ENCODE measurements at places on chromosomes 5 and 9. TPM values are rescaled to one million over a fixed set of nuclear protein-coding genes. Genes with fewer than 3 reads are reported as not detected.

DNA sequence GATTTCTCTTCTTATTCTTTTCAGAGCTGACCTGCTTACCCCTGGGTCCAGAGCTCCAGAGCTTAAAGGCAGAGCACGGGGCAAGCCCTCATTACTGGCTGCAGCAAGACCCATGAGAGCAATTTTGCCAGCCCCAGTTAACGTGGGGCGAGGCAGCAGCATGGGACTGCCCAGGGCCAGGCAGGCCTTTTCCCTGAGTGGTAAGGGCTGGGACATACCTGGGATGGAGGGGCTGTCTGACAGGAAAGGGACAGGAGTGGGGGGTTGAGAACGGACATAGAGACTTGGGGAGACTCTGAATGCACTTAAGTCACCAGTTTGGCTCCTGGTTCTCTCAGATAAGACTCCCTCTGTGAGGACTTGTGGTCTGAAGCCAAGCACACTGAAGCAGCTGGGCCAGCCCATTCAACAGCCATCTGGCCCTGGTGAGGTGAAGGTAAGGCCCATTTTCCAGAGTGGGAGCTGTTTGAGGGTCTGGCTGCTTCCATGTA, 26.2 kb downstream of the HMGXB3 start:
- DNase-seq = no peak

GRCh38 chr5:148856424-148856823, 30.0 kb downstream of the ADRB2 start:
- DNase-seq = no peak

PJA2 gene
- total RNA-seq = 81.0 TPM

SOHLH1 gene
- not detected for total RNA-seq

DNA sequence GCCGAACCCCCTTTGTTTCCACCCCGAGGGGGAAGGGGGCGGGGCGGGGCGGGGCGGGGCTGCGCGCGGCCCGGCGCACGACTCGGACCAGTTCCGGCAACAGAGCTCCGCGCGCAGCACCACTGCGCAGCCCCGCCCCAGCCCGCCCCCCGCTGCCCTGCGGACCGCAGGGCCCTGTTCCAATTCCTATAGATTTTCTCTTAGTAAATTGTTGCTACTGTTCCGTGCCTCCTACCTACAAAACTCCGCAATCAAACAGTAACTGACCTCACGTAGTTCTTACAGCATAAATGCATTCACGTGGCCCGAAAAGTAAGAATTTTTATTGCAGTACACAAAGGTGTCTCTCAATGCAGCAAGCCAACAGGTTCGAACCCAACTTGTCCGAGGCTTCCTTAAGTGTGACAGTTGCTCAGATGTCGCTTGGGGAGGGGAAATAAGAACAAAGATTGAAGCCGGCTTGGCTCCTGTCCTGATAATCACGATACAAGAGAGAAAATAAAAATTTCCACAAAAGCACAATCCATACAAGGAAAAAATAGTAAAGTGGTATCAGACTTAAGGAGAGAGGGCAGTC, 1.2 kb upstream of the RNF38 start:
- DNase-seq = no peak

PAPPA gene
- not detected for total RNA-seq

DNA sequence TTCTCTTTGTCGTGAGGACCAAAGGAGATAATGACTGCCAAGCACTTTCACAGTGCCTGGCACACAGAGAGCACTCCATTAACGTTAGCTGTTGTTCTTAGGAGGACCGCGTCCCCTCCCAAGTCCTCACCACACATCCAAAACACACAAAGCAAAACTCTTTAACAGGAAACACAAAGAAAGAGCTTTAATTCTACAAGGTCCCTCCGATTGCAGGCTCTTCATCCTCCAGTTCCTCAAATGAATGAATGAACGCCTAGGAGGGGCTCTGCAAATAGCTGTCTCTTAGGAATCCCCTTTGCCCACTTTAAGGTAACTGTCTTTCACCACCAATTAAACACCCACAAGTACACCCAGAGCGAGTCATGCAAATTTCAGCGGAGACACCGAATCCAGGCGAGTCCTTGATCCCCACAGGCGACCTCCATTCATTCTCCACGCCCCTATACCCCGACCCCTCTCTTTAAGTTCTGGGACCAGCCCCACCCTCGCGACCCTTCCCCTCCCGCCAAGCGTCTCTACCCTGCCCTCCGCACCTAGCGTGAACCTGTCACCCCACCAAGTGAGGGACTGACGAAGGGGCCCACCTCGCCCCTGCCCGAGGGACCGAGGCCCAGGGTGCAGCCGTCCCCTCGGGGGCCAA, 644 bp downstream of the TSC1 start:
- no peak for DNase-seq

DNA sequence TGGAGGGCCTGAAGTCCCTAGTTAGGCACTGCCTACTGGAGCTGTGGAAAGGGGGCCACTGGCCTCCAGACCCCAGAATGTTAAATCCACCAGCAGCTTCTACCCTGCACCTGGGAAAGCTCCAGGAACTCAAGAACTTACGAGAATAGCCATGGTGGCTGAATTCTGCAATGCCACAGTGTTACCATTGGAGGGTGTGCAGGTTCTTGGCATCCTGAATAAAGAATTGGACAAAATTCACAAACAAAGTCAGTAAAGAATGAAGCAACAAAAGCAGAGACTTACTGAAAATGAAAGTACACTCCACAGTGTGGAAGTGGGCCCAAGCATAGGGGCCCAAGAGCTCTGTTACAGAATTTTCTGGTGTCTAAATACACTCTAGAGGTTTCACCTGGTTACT, 107.0 kb downstream of the PRDM9 start:
- DNase-seq = no peak

- no peak for DNase-seq
These were observed 639.0 kb upstream of the ITGA1 start for GRCh38 chr5:52148679-52149078.

DNA sequence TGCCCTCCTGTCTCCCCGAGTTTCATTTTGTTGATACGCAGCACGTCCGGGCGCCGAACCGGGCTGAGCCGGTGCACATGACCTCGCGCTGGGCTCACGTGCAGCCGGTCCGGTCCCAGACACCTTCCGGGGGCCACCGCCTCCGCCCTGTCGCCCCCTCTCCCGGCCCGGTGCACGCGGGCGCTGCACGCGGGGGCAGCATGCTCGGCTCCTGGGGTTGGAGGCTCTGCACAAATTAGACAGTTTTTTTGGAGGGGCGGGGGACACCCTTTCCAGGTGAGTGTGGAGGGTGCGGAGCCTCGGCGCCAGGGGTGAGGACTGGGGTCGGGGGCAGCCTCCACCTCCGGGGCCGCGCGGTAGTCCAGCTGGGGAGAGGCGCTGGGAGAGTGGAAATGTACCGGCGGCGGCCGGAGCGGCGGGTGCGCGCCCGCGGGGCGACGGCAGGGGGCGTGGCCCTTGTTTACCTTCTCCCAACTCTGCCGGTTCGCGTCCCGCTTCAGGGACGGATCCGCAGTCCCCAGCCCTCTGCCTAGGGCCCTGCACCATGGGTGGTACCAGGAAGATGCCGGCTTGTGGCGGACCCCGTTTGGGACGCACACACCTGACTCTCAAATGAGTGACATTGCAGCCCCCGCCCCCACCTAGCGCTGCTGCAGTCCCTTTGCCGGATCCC, 1.1 kb downstream of the JADE2 start:
- DNase-seq = peak; percentile 90

DNA sequence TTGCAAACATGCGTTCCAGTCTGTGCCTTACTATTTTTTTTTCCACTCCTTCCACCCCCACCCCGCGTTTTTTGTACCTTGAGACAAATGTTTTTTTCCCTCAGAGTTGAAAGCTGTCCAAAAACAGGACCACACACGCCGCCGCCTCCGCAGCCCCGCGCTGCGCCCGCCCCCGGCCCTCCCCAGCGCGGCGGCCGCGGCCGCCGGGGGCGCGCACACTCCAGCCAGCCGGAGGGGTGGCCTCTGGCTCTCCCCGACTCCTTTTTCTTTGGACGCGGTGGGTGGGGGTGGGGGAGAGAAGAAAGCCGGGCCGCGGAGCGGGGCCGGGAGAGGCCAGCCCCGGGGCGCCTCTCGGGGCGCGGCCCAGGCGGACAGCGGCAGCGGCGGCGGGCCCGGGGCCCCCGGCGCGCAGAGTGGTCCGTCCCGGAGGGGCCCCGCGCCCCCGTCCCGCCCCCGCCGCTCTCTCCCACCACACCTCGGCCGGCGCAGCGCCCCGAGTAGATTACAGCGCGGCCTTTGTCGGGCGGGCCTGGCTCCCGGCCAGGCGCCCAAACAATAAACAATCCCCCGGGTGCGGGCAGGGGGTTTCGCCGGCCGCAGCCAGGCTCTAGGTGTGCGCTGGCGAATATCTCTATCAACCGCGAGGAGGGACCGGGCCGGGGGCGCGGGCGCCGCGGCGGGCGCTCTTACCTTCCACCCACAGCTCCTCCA, 10.9 kb downstream of the PTCH1 start:
- peak; percentile 43 for DNase-seq

DNA sequence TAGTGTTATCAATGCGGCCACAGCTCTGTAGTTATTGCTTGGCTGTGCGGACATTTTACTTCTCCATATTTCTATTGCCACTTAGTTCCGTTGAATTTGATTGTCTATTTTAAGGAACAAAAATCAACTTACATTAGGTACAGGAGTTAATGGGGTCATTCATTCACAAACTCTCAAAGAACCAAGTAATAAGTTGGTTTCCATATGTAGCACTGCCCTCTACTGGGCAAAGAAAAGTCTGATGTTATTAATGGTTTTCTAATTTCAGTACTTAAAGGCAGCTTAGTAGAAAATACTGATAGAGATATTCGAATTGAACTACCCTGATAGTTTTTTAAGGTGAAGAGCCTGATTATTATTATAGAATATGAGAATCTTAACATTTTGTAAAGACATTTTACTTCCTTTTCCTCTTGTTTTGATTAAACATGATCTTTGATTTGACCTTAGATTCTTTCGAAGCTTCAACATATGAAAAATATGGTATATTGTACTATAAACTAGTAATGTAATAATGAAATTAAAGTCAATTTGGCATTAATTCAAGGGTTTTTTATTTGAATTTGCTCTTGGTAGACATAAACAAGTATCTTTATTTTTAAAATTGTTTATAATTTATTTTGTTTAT, 119.5 kb upstream of the CTNND2 start:
- DNase-seq = peak; percentile 46

DNA sequence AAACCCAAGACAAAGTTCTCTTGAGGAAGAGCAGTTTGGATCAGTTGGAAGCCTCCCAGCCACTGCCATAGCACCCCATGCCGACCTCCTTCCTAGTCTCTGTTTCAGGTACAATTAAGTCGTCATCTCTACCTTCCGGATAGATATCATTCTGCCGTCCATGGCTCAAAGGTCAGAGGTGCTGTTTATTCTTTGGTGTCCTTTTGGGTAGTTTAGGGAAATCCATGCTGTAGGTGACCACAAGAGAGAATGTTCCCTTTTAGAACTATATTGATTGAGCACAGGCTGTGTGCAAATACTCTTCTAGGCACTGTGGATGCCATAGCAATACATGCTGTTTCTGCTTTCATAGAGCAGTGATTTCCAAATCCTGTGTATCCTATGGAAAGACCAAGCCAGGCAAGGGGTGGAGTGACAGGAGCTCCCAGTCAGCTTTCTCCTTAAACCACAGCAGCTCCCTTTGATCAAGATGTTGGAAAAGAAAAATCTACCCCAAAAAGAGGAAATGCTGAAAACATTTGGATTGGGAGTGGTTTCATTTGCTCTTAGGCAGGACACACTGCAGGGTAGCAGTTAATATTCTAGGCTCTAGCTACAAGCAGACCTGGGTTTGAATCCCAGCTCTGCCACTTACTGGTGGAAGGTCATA, 127.9 kb downstream of the PALM2AKAP2 start:
- DNase-seq = no peak

GRCh38 chr9:137784641-137785513, 92.7 kb upstream of the CACNA1B start:
- DNase-seq = no peak

DNA sequence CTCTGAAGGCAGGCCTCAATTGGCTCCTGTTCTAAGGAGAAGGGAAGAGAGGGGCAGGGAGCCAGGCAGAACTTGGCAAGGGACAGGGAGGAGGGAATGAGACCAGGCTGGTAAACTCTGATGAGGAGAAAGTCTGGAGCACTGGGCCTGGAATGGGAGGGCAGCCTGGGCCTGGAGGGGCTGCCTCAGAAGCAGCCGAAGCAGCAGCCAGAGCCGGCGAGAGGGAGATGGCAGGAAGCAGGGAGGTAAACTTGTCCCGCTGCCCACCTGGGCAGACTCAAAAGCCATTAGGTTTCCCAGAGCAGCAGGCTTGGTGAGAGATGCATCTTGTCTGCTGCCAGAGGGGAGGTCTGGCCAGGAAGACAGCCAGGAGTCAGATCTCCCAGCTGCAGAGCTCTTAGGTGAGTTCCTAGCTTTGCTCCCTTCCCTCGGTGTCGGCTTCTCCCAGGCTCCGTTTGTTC, 37.0 kb upstream of the CRB2 start:
- DNase-seq = no peak

DNA sequence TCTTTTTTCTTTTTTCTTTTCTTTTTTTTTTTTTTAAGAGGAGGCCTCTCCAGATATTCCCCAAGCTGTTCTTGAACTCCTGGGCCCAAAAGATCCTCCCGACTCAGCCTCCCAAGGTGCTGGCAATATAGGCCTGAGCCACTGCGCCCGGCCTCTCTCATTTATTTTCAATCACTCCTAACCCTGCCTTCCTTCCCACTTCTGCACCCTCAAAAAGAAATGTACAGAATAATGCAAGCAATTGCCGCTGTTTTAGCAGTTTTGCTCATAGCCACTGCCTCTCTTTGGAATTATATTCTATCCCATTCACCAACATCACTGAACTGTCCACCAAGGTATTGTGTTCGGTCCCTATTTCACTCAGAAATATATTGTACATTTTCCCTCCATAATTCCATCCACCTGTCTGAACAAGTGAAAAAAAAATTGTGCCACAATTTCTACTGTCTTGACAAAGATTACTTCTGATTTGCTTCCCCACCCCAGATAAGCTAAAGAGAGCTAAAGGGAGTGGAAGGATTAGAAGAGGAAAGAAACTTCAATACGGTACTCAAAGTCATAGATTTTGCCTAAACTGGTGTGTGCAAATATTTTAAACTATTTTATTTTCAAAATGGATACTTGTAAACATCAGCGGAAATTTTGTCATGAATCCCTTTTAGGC, 1.9 kb downstream of the FNBP1 start:
- DNase-seq = no peak

DNA sequence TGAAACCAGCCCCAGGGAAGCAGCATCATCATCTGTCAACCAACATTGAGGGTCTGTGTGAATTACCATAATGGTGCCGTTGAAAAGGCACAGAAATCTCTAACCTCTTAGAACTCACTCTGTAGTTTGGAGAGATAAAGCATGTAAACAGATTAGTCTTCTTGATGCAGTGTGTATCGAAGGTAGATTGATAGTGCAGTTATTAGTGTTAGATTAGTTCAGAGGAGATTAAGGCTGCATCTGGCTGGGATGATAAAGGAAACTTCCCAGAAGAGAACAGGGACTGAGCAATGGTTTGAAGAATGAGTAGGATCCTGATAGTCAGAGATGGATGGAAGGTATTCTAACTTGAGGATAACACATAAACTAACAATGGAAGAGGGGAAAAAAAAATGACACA, 651.5 kb downstream of the TLE1 start:
- no peak for DNase-seq

Data from Calu3 (cell line).